WERI-Rb-1 (cell line): ENCODE measurements at places on chromosomes 16 and 17.

- peak; percentile 71 for DNase-seq
These were observed 32.9 kb downstream of the TRARG1 start for GRCh38 chr17:1312261-1312870.

DNA sequence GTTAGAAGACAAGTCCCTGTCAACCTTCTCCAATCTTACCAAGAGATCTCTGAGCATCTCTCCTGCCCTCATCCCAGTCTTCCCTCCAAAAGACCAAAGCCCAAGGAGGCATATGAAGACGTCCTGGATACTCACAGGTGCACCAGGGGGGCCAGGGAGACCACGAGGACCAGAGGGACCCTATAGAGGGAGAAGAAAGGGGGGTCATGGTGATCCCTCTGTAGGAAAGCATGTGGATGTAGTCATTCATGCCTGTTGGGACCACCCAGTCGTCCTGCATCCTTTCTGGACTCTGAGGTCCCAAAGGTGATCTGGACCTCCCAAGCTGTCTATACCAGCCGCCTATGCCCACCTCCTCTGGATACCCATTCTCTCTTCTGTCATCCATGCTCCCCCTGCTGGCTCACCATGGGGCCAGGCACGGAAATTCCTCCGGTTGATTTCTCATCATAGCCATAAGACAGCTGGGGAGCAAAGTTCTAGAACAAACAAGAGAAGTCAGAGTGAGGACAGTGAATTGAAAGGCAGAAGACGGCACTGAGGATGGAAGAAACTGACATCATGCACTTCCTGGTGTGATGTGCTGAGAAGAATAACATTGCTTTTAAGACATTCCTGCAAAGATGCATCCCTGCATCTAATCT lies 3.3 kb downstream of the COL1A1 start:
- peak; percentile 80 for DNase-seq

GRCh38 chr17:17732444-17732843 lies 51.2 kb downstream of the RAI1 start:
- DNase-seq, result no peak

GRCh38 chr16:7482596-7483290 lies 150.1 kb downstream of the RBFOX1 start:
- DNase-seq, result no peak

DNA sequence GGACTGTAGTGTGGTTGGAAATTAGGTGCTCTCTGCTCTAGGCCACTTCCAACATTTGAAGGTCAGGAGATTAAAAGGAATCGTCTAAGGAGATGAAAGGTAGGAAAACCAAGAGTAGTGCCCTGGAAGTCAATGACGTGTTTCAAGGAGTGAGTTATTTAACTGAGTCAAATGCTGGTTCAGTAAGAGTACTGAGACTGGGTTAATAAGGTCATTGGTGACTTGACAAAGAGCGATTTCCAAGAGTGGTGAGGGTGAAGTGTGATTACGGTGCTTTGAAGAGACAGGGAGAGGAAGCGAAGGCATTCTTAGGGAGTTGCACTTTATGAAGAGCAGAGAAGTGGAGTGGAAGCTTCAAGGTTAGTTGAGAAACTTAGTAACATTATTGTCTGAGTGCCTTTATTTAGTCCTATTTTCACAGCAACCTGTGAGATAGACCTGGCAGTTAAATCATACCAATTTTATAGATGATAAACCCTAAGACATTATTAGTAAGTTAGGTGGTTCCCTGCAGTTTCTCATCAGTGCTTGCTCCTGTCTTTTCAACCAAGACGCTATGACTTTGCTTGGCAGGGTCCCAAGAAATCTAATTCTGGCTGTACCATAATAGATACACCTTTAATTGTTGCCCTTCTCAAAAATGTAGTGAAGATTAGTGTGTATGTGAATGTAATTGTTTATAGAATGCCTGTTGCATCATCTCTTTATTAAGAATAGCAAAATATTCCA lies 5.9 kb downstream of the ZNF207 start:
- DNase-seq, result no peak

DNA sequence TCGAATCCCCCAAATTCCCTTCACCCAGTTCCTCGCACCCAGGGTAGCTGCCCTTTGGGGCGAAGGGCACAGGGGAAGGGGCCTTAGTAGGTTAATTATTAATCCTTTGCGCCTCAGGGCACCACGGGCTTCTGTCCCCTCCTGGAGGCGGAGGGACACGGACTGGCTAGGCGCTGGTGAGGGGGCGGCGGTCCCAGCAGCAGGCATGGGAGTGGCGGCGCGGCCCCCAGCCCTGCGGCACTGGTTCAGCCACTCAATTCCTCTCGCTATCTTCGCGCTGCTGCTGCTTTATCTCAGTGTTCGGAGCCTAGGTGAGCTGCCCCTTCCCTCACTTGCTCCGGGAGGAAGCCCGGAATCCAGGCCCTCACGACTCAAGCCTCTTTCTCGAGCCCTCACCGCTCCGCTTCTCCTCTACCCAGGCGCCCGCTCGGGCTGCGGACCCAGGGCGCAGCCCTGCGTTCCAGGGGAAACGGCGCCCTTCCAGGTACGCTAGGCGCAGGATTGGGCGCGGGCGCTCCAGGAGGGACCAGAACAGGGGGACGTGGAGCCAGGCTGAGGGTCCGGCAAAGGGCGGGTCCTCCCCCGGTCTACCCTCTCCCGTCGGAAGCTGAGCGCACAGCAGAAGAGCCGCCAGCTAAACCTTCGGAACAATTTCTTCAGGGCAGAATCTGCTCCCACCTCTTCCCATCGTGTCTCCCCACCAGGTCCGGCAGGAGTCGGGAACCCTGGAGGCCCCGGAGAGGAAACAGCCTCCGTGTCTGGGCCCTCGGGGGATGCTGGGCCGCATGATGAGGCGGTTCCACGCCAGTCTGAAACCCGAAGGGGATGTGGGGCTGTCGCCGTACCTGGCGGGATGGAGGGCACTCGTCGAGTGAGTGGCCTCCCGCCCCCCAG lies at the start of gene GLTPD2:
GLTPD2 (plus strand) TSS at position 158 of the 894 bp plus-strand sequence; CDS start at position 206, 48 bp downstream.
- no peak for DNase-seq

DNA sequence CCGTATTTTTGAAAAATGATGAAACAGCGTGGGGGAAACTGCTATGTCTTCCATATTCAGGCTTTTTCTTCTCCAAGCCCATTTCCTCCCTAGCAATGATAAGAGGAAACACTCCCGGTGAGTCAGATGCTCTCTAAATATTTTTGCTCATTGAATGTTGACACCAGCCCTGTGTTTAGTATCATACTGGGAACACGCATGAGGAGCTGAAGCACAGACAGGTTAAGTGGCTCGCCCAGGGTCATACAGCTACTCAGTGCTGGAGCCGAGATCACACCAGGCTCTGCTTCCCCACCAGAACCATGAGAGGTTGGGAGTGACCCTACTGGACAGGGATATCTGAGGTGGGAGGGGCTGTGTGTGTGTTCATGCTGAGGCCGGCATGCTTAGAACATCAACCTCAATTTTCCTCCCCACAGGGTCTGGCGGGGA lies 37.8 kb upstream of the ADGRG1 start:
- DNase-seq, result no peak

DNA sequence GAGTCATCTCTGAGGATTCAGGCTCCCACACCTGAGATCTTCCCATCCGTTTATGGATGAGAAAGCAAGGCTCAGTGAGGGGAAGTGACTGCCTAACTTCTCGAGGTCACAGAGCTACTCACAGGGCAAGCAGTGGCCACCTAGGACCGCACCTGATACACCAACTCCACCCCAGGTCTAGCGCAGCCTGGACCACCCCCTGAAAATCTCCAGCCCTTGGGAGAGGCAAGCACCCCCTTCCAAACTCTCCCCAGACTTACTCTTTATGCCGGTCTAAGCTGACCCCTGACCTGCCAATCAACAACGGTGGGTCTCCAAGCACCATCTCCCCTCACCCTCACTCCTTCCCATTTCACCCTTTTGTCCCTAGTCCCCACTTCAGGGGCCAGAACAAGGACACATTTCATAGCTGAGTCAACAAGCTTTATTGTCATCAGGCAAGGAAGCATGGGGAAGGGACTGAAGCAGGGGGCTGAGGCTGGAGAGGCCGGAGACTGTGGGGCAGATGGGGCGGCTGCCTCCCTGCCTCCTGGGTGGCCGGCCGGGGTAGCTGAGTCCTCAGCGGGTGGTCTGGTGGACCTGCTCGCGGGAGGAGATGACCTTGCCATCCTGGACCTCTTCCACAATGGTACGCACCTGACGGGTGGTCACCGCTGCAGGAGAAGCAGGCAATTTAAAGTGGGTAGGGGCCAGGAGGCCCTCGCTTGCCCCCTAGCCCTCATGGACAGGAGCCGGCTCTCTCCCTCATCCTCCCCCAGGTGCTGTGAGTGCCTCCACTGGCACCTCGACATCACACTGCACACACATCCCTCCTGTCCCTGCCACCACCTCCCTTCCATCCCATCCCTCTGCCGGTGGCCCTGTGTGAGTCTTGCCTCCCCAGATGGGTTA lies 5.1 kb downstream of the KRT17 start:
- DNase-seq, result no peak

DNA sequence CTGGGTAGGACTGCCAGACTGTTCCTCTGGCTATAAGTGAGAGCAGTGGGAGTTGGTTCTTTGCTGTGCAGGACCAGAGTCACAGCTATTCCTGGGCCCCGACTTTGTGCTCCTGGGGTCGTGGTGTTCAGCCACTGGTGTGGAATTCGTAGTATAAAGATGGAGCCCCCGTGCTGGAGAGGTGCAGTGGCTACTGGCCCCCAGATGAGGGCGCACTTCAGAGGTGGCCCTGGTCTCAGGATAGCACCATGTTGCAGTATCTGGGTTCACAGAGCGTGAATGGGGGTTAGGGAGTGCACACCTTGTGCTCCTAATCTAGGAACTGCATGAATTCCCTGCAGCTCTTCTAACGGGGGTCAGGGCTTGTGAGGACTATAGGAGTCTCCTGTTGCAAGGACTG lies 21.1 kb downstream of the TANC2 start:
- DNase-seq, result no peak

- no peak for DNase-seq
These were observed 3.1 kb upstream of the EXOC7 start for GRCh38 chr17:76106703-76107102.

- DNase-seq, result peak; percentile 69
These were observed at the start of gene B3GNT9 for GRCh38 chr16:67150833-67151396. Gene B3GNT9, minus strand, starts transcription at chr16:67150998. Its CDS starts 513 bp downstream, at chr16:67150485.

DNA sequence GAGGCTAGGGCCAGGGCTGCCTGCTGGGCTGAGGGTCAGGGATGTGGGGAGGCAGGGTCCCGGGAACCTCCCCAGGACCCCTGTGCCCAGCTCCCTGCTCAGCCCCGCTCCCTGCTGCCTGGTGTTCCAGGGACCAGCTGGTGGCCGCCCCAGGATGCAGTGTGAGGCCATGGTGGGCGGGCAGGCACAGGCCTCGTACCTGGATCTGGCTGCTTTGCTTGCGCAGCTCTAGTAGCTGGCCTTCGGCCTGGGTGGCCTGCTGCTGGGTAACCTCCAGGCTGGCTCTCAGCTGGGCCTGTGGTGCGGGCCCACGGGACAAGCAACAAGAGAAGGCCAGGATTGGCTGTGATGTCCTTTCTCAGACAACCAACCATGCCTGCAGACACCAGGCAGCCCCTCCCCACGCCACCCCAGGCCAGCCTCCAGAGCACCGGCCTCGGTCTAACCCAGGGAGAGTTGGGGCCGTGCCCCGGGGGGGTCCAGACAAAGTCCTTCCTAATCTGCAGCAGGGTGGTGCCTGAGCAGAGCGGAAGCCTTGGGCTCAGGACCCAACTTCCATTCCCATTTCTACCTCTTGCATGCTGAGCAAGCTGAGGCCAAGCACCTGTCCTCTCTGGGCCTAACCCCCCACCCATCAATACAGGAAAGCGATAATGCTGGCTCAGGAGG lies 4.1 kb downstream of the TRIM65 start:
- peak; percentile 69 for DNase-seq

DNA sequence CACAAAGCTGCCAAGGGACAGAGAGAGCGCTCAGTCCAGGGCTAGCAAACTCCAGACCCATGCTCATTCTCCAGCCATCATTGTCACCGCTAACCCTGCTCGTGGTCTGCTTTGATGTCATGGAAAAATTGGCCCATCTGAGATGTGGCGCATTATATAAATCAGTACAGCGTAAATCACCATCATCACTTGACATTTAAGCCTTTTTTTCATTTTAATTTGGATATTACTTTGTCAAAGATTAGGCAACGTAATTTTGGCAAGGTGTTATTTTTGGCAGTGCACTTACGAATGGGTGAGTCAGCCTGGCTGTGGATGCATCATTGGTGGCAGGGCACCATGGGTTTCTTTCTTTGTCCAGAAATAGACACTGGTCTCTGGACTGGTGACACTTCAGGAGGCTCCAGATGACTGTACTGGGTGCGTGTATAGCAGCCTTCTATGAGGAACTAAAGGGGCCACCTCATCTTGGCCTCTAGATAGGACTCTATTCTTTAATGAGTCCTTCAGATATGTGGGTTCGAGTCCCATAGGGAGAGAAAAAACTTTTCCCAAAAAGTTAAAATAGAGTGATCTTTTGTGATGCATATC lies 166.3 kb downstream of the MSI2 start:
- DNase-seq, result no peak

DNA sequence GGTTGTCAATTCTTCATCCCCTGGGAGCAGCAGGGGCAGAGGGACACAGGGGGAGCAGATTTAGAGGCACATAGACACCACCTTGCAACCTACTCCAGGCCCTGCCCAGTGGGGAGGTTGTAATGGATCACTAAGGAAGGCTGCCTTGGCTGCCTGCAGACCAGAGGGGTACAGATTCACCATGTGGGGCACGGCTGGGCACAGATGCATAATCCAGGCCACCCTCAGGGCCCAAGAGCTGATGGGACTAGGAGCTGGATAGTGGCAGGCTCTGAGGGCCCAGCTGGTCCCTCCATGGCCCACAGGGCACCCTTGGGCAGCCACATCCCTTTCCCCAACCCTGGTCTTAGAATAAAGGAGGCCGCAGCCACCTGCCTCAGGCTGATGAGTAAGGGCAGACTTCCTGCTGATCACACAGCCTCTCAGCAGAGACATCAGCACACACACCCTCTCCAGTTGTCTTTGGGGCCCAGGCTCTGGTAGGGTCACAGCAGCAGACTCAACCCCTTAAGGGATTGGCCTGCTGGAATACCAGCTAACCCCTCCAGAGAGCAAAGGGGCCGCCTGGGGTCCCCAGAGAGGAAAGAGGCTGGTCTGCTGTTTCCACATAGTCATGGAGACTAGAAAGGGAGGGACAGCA lies 224.9 kb downstream of the GSG1L start:
- no peak for DNase-seq

- DNase-seq, result no peak
These were observed 9.5 kb downstream of the PROCA1 start for GRCh38 chr17:28702026-28702751.

- no peak for DNase-seq
These were observed 26.7 kb downstream of the FA2H start for GRCh38 chr16:74747716-74748615.

DNA sequence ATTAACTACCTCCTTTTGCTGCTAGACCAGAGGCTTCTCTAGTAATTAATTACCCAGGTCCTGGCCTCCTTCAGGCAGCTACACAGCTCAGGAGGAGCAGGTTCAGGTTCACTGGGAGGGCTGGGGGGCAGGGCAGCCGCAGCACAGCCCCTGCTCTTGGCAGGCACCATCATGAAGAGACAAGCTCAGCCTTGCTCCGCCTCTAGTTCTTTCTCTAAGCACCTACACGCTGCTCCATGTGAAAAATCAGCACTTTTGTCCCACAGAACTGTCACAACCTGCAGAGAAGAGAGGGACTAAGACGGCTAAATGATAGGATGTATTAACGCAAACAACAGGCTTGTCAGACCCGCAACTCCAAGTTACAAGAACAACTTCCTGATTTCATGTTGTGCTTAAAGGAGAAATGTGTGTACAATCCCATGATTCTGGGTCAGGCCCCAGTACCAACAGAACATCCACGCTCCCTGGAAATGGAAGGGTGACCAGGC lies 53.4 kb downstream of the GRB2 start:
- DNase-seq, result peak; percentile 86
